Natural killer cell treated with Interleukin-12 subunit alpha and Interleukin-12 subunit beta and Interleukin-15 and Interleukin-18, amount 100 ng/mL, for 72 hours (primary cell): ENCODE measurements at places on chromosomes 5 and 9. TPM values are rescaled to one million over a fixed set of nuclear protein-coding genes. Genes with fewer than 3 reads are reported as not detected.

LPCAT1 gene
- total RNA-seq, result 90.0 TPM

C5orf15 gene
- total RNA-seq, result 16.7 TPM

C7 gene
- total RNA-seq, result not detected

ARHGEF28 gene
- total RNA-seq, result 0.17 TPM

CYLC2 gene
- total RNA-seq, result not detected

PCDHB6 gene
- total RNA-seq, result not detected

PCDHB15 gene
- total RNA-seq, result not detected

IL3 gene
- total RNA-seq, result not detected

MOB3B gene
- 0.11 TPM for total RNA-seq

ENDOG gene
- total RNA-seq, result 18.4 TPM

LRRC19 gene
- total RNA-seq, result not detected

SAXO1 gene
- not detected for total RNA-seq

MARCHF6 gene
- 120 TPM for total RNA-seq

LHX3 gene
- total RNA-seq, result 0.12 TPM

DMRT2 gene
- total RNA-seq, result not detected

SPATA31E1 gene
- total RNA-seq, result not detected

UBE2D2 gene
- total RNA-seq, result 190 TPM

OTP gene
- not detected for total RNA-seq

PGM5 gene
- total RNA-seq, result not detected

ARSI gene
- total RNA-seq, result not detected

SPATA31D4 gene
- not detected for total RNA-seq

LPAR1 gene
- total RNA-seq, result not detected

TRPM3 gene
- total RNA-seq, result not detected

CAMK2A gene
- not detected for total RNA-seq

SLC27A6 gene
- total RNA-seq, result not detected

CCDC192 gene
- total RNA-seq, result not detected

DOK3 gene
- 10.0 TPM for total RNA-seq

GFPT2 gene
- 0.29 TPM for total RNA-seq

SMIM33 gene
- total RNA-seq, result not detected

GABRG2 gene
- 1.6 TPM for total RNA-seq

PCA3 gene
- not detected for total RNA-seq

ECM2 gene
- total RNA-seq, result not detected

HSPA4 gene
- 136 TPM for total RNA-seq

BBLN gene
- 58.1 TPM for total RNA-seq

NFX1 gene
- total RNA-seq, result 57.9 TPM

PCDHGA3 gene
- not detected for total RNA-seq

GRM6 gene
- total RNA-seq, result not detected

ST8SIA4 gene
- 148 TPM for total RNA-seq

GBGT1 gene
- 7.2 TPM for total RNA-seq

ANKRD55 gene
- 0.28 TPM for total RNA-seq

DNAJB5 gene
- total RNA-seq, result 5.0 TPM
